ENCODE measurements at places on chromosomes 5 and 9. TPM values are rescaled to one million over a fixed set of nuclear protein-coding genes. Genes with fewer than 3 reads are reported as not detected.

The ADGRV1 gene
- 0.12 TPM for total RNA-seq

The SLC6A19 gene
- not detected for total RNA-seq

The IL4 gene
- not detected for total RNA-seq

The SLC34A1 gene
- total RNA-seq = not detected

The CDC25C gene
- 13.3 TPM for total RNA-seq

The CARTPT gene
- total RNA-seq = not detected

The NUDCD2 gene
- total RNA-seq = 50.3 TPM

The TAF11L4 gene
- total RNA-seq = not detected

The ELAVL2 gene
- total RNA-seq = 0.20 TPM

GRCh38 chr9:21965401-21965951 lies 28.7 kb downstream of the CDKN2A start:
- DNase-seq = peak; percentile 68

- DNase-seq = no peak
These were observed 109.9 kb downstream of the EHMT1 start for GRCh38 chr9:137728444-137729311.

GRCh38 chr9:107389617-107390071 lies 99.9 kb downstream of the KLF4 start:
- DNase-seq = no peak

- DNase-seq = no peak
These were observed 117.5 kb upstream of the CLINT1 start for GRCh38 chr5:157976429-157976828.

DNA sequence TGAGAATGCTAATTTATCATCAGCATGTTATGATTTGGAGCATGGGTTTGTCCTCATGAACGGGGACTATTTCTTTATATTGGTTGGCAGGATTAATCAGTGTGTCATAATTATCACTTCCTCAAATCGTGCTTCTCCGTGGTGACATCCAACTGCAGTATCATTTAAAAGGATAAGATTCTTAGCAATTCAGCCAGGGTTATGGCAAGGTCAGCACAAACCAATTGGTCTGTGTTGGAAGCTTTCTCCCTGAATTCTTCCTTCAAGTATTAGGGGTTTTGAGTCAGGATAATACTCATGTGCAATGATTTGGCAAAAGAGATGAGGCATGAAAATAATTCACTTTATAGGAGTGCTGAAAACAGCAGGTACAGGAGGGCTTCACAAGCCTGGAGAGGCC lies 5.5 kb upstream of the CAMLG start:
- DNase-seq = no peak

DNA sequence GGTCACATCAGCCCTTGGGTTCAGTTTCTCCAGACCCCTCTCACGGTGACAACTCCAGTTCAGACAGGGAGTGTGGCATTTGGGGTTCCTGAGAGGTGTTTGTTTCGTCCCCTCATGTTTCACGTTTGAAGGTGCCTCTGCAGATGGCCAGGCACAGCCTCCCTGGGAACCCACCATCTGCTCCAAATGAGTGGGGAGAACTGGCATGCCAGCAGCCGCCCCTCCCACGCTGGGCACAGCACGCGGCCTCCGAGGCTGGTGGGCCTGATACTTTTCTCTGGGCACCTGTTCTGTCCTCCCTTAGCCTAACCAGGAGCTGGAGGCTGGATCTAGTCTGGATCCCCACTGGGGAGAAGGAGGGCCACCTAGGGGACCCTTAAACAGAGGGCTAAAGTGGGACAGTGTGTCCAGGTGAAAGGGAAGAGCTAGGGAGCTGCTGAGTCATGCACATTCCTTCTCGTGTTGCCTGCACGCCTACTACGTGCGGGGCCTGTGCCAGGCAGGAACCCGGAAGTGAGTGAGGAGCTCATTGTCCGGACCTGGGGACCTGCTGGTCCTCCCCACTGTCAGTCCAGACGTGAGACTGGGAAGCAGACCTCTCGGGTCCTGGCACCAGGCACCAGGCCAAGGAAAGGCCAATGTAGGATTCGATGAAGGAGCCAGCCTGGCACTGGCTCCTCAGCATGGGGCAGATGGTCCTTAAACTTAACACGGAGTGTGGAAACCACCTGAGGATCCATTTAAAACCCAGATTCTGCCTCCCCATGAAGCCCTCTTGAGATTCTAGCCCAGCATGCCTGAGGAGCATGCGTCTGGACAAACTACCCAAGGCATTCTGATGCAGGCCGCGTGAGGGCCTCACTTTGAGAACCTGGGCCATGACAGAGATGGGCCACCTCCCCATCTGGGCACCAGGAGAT lies 11.7 kb downstream of the DNM1 start:
- DNase-seq = no peak

- no peak for DNase-seq
These were observed 31.1 kb downstream of the PPIP5K2 start for GRCh38 chr5:103151156-103151555.

DNA sequence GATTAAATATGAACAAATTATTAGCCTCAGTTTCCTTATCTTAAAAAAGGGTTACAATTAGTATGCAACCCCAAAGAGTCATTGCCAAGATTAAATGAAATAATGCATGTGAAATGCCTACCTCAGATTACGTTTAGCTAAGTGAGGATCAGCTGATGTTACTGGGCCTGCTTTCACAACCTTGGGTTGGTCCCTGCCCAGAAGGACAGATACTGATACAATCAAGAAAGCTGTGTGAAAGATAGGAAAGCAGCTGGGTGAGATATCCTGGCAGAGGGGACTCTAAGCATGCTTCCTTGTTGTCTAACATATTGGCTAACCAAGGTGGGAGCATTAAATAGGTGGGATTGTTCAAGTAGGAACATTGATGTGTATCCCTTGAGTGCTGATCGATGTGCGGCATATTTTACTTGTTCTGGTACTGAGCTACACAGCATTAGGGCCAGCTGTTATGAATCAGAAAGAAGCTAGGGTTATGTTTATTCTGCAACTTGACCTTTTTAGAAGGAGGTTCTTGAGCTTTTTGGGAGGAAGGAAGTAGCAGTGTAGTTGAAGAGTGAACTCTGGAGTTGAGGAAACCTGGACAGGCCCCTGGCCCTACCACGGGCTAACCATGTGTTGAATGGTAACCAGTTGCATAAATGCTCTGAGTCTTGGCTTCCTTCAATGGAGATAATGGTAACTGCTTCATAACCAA lies 28.9 kb downstream of the SNX24 start:
- DNase-seq = peak; percentile 32

GRCh38 chr9:27183701-27184100 lies 74.7 kb downstream of the TEK start:
- DNase-seq = no peak

DNA sequence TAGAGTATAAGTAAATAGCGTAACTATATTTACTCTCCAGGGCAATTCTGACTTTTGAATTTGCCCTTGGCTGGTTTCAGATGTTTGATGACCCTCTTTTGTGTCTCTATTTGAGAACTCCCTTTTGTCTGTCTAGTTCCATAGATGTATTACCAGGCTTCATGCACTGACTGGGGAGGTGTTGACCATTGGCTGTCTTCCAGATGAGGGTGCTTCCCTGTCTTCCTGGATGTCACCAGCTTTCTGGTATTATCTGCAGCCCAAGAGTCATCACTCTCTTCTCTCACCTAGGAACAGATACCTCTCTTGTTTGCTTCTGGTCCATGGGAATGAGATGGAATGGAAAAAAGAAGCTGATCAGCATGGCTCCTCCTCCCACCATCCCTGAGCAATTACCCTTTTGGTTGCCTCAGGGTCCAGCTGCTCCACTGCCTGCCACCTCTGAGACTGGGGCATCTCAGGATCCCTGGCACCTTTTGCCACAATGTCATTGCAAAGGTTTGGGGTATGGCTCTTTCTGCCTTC lies 58.7 kb upstream of the TMED7 start:
- no peak for DNase-seq

DNA sequence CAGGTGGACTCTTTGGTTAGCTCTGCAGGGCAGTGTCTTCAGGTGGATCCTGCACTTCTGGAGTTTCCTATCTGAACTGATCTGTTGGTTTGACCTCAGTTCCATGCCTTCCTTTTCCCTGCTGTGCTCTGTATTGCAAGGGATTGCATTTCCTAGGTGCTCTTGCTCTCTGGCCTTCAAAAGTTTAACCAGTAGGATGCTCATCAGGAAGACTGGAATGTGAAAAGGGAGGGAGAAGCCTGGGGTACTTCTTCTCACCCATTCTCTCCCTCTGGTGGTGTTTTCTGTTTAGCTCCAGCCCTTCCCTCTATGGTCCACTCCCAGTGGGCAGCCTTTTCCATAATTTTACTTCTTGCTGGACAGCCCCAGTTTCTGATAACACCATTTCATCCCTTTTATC lies 78.5 kb downstream of the ZNF618 start:
- DNase-seq = peak; percentile 24

GRCh38 chr9:132127888-132128534 lies 33.8 kb upstream of the NTNG2 start:
- DNase-seq = no peak

DNA sequence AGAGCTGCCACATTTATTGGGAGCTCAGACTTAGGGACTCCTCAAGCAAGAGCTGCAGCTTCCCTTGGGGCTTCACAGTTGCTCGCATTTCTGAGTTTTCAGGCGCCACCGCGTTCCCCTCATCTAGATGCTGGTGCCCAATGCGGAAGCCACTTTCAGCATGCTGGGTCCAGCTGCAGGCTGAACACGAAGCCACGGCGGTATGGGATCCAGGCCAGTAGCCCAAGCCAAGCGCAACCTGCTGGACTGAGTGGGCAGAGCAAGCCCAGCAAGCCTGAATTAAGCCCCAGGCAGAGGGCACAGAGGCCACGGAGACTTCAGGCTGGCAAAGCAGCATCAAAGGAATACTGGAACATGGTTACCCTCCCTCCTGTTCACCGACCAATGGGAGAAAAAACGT lies 391.5 kb downstream of the HTR1A start:
- DNase-seq = no peak

DNA sequence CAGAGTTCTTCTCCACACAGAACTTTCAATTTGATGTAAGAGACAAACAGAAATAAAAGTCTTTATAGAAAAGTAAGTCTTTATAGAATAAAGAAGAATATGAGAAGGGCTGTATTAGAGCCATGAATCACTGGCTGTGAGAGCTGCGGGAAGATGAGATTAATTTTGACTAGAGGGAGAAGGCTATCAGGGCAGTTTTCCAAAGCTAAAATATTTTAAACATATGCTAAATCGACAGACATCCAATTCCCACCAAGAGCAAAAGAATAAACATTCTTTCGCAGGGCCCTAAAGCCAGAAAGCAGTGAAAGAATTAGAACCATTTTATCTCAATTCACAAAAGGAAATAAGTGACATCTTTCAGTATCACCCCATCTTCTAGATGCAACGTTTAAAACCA lies 208.3 kb upstream of the MAP3K1 start:
- DNase-seq = no peak

DNA sequence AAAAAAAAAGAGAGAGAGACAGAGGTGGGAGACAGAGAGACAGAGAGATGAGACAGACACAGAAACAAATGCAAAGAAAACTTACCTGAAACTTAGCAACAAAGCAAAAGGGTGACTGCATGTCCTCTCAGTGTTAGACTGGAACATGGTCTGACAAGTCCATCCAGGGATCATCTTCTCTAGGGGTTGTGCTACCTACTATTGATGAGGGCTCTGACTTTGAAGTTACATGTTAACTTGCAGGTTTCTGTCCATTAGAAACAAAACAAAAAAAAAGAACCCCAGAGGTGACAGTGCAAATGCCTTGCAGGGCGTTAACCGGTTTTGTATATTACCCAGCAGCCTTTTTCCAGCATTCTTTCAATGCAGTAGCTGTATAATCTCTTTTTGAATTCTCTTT lies 13.6 kb upstream of the SPARC start:
- no peak for DNase-seq

DNA sequence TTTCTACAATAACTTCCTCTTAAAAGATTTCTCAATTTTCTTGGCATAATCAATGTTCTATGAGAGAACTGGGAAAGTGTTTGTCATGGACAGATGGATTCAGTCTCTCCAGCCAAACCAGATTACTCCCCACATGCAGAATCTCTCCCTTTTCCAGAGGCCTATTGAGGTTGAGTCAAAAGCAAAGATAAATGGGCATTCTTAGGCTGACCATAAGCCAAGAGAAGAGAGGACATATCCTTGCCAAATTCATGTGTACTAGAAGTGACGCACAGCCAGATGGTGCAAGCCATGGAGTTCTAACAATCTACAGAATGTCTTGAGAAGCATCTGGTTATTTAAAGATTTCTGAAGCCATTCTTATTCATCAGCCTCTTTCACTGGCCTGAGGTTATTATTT lies 2115.0 kb downstream of the MAT2B start:
- no peak for DNase-seq

DNA sequence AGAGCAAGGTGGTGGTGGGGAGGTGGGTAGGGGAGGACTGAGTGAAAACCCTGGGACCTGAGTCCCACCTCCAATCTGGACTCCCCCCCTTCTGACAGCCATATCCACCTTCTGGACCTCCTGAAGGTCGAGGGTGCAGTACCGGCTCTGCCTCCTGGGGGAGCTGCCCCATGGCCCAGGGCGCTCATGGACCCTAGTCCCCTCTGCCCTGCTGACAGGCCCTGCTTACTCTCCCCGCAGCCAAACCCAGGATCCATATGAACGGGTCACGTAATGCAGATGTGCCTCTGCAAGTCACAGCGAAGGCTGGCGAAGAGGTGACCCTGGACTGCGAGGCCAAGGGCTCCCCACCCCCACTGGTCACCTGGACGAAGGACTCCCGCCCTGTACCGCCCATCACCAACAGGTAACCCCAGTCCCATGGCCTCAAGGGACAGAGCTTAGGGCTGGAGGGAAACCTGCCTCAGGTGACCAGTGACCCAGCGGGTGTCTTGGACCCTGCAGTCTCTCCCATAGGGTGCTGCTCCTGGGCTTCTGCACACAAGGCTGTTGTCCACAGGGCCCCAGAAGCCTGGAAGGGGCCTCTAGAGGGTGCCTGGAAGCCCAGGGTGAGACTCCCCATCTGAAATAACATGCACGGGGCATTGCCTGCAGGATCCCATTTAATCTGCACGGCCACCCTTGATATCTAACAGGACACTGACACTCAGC lies 61.7 kb downstream of the HMCN2 start:
- no peak for DNase-seq

DNA sequence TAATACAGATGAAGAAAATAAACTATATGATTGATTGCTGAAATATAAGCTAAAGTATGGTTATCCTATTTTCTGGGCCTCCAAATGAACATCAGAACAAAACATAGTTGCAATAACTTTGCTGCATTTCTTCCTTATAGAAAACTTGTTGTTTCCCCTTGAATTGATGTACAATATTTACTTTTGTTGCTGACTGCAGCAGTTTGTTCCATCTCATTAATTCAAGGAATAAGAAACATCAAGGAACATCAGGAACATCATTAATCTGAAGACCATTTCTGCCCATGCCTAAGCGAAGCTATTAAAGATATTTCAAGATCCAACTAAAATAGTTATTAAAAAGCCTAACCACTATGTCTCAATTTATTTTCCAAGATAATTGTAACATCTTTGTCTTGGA lies 363.6 kb upstream of the EDIL3 start:
- no peak for DNase-seq

DNA sequence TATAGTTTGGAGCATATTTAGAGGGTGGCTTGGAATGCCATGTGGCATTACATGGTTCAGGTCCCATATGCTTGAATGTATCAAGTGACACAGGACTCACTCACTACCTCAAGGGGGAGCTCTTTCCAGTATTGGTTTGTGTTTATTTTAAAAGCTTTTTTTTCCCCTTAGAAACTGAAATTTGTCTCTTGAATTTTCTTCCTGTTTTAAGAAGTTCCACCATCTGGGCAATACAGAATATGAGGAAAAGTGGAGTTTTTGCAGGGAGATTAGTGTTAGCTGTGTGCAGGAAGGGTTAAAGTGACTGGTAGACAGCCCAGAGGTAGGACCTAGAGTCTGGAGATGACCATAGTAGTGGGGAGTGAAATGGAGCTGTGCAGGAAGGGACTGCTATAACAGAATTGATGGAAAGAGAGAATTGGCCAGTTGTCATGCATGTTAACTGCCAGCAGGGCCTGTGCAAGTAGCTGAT lies 36.6 kb downstream of the CTNNA1 start:
- peak; percentile 50 for DNase-seq

Measured in endothelial cell of umbilical vein (primary cell).